ENCODE measurements at places on chromosomes 13 and 19.
A peak's percentile ranks its signal among the peaks of the same experiment; 100 is the strongest.

- DNase-seq = no peak
These were observed 149 bp downstream of the MED26 start for GRCh38 chr19:16627928-16628182.

DNA sequence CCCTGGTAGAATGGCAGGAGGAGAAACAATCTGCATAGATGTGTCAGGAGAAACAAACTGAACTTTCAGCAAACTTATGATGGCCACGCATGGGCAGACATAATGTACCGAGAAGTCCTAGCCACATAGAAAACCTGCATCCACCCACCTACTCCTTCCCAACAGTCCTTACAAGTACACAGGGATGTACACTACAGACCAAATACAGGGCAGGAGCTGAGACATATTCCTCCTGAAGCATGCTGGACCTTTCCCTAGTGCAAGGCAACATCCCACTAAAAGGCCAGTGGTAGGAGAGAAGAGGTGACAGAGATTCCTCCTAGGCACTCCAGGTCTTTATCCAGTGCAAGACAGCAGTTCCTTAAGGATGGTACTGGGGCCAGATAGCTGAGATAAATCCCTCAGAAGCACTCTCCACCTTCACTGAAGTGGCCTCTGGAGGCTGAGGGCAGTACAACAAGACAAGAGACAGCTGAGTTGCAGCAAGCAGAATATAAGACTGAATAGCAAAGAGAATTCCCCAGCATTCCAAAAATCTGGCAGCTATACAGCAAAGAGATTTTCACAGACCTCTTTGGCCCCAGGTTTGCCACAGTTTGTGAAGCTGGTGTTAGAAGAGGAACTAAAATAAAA lies 18.3 kb downstream of the VWA8 start:
- DNase-seq = no peak

DNA sequence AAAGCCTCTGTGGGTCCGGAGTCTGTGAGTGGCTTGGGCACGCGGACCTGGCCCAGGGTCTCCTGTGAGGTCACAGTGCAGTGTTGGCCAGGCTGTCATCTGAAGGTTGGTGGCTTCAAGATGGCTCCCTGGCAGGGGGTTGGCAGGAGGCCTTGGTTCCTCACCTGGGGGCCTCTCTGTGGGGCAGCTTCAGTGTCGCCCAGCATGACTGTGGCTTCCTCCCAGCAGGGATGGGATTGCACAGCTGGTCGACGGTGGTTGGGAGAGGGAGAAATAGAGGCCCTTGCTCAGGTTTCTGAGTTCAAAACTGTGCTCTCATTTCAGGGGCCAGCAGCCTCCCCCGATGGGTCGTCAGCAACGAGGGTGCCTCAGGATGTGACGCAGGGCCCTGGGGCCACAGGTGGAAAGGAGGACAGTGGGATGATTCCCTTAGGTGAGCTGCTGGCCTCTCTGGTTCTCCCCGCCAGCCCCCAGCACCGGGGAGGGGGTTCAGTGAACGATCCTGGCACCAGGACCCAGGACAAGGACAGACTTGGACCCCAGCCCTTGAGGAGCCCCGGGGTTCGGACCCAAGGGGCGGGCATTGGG lies 17.2 kb downstream of the ZNF444 start:
- DNase-seq = no peak

DNA sequence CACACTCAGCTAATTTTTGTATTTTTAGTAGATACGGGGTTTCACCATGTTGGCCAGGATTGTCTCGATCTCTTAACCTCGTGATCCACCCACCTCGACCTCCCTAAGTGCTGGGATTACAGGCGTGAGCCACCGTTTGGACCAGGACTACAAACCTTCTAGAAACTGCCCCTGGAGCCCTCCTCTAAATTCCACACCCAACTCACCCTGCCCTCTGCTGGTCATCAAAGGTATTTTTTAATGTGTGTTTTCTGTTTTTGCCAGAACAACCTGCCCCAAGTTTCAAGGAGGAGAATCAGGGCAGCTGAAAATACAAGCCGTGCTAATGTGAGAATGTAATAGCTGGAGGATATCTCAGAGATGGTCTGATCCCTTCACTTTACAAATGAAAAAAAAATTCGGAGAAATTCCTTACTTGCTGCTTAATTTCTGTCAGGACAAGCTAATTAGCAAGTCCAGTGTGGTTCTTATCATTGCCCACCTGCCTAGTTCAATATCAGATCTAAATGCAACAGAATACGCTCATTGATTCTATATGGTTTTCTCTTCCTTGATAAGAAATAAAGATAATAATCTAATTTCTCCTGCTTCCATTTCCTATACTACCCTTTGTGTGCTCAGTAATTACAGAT lies 4.1 kb downstream of the ATP8A2 start:
- no peak for DNase-seq

DNA sequence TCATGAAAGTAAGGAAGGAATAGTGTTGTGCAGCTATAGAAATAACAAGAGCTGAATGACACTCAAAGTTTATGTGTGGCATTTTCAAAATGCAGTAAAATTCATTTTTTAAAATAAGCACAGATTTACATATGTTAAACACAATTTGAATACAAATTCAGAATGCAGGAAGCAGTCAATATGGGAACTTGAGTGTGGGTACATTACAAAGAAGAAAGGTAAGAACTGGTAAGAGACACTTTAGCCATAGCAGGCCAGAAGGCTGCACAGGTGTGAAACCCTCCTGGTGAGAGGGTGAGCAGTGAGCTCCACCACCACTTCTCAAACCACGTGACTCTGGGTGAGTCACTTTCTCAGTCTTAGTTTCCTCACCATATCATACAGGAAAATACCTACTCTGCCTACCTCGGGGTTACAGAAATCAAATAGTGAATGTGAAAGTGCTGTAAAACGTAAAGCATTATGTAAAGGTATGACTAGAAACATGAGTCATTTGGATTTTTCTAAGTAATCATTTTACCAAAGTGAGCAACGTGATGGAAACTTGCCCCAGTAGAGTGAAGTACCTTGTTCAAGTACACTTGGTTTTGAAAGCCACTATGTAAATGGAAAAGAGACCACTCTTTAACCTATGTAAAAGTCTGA lies 40.5 kb downstream of the USP12 start:
- peak; percentile 73 for DNase-seq

DNA sequence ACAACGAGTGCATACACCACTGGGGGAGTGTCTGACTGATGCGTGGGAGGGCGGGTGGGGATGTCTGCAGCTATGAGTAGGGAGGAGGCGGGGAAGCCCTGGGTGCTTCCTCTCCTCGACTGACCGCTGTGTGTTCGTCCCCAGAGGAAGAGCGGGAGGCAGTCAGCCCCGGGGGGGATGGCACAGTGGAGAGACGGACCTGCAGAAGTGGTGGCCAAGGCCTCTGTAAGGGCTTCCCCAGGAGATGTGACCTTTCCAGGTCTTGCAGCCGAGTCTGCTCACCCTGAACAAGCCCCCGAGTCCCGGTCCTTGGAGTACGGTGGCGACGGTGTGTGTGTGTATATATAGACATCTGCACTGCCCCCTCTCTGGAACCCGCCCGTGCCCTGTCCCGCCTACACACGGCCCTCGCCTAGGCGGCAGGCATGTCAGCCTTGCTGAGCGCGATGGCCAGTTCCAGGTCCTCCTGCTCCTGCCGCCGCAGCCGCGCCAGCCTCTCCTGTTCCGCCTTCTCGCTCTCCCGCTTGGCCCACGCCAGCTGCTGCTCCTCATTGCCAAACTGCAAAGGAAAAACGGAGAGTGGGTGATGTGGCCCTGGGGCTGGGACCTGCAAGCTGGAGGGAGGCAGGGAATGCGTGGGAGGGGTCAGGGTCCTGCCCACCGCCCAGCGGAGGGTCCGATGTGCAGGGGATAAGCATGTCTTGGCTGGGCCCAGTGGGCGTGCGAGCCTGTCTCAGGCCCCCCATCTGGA lies 30.8 kb downstream of the KLF2 start:
- DNase-seq = no peak

- DNase-seq = no peak
These were observed 1.6 kb upstream of the BEST2 start for GRCh38 chr19:12749938-12750521.
